CD4-positive, alpha-beta T cell treated with Interleukin-2 at 100 ng/mL for 4 hours (primary cell): ENCODE measurements at places on chromosomes 7 and 10.

GRCh38 chr10:76454506-76455140, 1023.2 kb downstream of the LRMDA start:
- DNase-seq, result no peak

DNA sequence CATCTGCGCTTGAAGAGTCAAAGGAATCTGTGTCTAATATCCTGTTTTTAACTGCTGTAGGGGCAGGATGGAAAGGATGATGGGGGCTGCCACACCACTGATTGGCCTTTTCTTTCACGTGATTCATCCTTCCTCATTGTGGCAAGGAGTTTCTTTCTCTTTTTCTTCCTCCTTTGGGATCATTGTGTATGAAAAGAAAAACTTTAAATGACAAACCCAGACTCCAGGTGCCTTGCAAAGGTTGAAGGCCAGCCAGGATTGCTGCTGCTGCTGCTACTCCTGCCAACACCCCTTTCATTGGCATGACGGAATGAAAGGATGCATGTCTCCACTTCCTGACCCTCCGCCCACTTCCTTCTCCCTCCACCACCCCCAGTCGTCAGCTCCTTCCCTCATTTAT, 6.5 kb upstream of the OIT3 start:
- DNase-seq, result no peak

GRCh38 chr10:12187321-12187905, 8.3 kb downstream of the NUDT5 start:
- DNase-seq, result no peak

DNA sequence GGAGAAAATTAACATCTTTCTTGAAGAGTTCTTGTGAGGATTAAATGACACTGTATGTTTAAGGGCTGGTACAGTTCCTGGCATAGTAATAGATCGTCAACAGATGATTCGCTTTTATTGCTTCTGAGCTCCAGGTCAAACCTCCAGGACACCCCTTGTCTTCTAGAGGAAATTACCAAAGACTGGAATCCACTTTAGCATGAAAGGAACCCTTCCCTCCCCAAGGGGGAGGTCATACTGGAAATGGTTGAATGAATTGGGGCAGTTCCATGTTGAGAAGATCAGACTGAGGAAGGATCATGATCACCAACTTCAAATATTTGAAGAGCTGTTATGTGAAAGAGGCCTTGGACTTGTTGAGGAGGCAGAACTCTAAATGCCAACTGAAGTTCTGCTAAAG, 8.9 kb downstream of the NFE2L3 start:
- DNase-seq, result no peak
